ENCODE measurements at places on chromosomes 1 and 21.

DNA sequence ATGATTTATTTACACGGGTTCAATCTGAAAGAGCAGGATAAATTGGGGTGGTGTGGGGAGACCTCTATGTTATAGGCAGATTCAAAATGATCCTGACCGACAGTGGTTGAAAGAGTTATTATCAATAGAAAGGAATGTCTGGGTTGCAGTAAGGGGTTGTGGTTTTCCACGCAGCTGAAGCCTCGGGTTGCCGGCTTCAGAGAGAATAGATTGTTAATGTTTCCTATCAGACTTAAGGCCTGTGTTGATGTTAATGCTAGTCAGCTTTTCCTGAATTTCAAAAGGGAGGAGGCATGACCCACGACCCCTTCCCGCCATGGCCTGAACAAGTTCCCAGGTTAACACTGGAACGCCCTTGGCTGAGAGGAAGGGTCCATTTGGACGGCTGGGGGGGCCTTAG, 2.2 kb upstream of the UBE2J2 start:
- no peak for DNase-seq

- no peak for DNase-seq
These were observed 10.2 kb upstream of the TOMM20 start for GRCh38 chr1:235138821-235139220.

GRCh38 chr1:204308023-204308628, 51.6 kb downstream of the PLEKHA6 start:
- no peak for DNase-seq

DNA sequence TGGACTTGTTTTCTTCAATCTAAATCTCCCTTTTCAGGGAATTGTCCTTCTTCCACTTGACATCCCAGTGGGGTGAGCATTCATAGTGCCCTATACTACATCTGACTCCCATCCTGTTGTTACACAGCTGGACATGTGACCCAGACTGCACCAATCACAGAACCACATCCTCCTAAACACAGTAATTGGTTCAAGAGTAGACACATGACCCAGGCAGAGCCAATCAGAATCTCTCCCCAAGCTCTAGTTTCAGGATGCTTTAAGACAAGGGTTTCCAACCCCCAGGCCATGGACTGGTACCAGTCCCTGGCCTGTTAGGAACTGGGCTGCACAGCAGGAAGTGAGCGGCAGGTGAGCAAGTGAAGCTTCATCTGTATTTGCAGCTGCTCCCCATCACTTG, 5.6 kb upstream of the DDOST start:
- DNase-seq = no peak

- DNase-seq = no peak
These were observed 66.3 kb downstream of the MAP3K7CL start for GRCh38 chr21:29196670-29197191.

GRCh38 chr1:233406994-233407631, 79.6 kb downstream of the MAP3K21 start:
- no peak for DNase-seq
